ENCODE measurements at places on chromosomes 2 and 18. TPM values are rescaled to one million over a fixed set of nuclear protein-coding genes. Genes with fewer than 3 reads are reported as not detected.

- no peak for DNase-seq
Observed at GRCh38 chr18:44742718-44743311, 62.1 kb downstream of the SETBP1 start.

DNA sequence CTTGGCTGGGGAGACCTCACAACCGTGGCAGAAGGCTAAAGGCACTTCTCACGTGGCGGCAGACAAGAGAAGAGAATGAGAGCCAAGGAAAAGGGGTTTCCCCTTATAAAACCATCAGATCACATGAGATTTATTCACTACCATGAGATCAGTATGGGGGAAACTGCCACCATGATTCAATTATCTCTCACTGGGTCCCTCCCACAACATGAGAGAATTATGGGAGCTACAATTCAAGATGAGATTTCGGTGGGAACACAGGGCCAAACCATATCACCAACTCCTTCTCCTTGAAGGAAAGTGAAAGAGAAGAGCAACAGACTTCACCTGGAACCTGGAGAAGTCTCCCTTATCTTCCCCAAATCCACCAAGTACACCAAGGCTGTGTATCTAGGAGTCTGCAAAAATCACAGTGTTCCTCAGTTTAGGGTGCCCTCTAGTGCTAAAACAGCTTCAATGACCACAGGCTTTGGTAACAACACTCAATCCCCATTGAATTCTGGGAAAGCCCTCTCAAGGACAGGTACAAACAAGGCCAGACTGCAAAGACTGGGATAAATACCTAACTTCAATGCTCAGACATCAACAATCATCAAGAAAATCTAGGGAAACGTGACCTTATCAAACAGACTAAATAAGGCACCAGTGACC is 148.8 kb upstream of the SRD5A2 start:
- no peak for DNase-seq

- no peak for DNase-seq
Observed at GRCh38 chr18:77140439-77141109, 8.0 kb upstream of the MBP start.

DNA sequence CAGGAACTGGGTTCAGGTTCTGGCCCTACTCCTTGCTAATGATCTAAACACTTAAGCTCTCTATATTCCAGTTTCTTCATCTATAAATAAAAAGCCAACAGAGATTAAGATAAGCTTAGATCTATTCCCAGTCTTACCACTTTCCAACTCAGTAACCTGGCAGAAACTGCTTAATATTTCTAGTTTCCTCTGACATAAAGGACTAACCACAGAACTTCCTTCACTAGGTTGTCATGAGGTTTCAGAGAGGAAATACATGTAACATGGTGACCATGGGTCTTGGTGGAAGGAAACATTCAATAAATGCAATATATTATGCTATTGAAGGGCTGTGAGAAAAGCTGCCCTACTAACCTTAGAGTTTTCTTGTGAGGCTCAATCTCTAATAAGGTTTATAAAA is 114.4 kb upstream of the PDE1A start:
- DNase-seq: no peak

- DNase-seq: no peak
Observed at GRCh38 chr18:74633652-74634352, 36.1 kb downstream of the ZNF407 start.

The TGOLN2 gene
- total RNA-seq: 65.3 TPM

DNA sequence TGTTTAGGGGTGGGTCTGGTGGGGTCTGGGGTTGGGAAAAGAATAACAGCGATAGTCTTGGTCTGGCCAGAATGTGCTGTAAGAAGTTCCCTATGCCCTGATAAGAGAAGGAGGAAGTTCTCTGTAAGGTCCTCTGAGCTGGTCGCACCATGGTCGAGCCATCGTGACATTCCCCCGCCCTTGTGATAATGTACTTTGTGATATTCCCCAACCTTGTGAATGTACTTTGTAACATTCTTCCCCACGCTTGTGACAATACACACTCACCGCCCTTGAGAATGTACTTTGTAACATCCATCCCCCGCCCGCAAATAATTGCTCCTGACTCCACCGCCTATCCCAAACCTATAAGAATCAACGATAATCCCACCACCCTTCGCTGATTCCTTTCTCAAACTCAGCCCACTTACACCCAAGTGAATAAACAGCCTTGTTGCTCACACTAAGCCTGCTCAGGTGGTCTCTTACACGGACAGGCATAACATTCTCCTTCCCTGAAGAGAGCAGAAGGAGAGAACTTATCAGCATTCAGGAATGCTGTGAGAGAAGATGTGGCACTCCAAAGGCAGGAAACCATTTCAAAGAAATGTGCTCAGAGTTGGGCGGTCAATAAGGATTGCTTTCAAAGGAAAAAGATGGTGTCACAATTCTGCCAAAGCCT is 17.8 kb upstream of the DUSP19 start:
- no peak for DNase-seq

The DCDC2C gene
- not detected for total RNA-seq

DNA sequence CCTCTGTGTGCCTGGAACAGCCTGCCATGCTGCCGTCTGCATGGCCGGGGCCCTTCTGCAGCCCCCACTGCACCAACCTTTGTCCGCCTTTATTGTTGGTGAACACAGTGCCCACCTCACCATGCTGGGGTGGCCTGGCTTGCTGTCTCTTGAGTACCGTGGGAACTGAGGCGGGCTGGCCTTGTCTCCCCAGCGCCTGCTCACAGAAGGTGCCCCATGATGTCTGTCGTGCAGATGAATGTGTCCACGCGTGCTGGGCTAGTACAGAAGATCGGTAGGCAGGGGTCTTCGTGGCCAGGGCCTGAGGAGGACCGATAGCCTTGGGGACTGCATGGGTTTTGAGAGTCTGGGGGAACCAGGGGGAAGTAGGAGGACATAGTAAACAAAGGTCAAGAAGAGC is 242.4 kb downstream of the LDLRAD4 start:
- DNase-seq: no peak

The SNTG2 gene
- 1.1 TPM for total RNA-seq

The ZC3H6 gene
- total RNA-seq: 5.5 TPM

The REG3A gene
- 4.0 TPM for total RNA-seq

DNA sequence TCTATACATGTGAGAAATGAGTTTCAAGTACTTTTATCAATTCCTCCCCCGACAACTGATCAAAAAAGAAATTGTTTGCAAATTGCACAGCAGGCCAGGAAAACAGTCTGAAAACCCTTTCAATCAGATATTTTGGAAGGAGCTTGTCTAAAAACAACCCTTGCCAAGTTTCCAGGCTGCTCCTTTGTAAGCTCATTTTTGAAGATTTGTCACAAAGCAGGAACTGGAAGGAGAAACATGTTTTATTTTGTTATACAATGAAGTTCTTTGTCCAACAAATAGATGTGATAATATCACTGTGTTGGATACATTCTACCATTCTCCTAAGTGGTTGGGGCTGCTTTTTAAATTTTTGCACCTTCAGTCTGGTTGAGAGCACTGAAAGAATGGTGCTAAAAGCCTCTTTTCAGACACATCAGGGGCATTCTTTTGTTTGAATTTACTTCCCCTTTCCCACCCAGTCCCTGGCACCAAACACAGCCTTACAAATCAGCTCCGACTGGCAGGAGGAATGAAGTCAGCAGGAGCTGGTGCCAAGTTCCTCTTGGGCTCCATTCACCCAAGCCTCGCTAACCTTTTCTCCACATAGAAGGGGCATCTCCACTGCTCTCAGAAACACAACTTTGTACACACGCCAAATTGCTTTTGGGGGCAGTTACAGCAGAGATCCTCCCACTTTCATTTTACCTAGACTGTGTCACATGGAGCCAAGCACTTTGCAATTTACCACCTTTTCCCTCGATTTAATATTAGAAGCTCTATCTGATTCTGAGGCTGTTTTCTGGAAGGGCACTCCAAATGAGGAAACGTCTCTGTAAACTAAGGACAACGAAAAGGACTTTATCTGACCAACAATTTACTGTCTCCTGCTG is 88.0 kb downstream of the C1D start:
- DNase-seq: no peak

GRCh38 chr2:85589982-85590791 is 5.4 kb upstream of the RNF181 start:
- DNase-seq: no peak

The RFX8 gene
- not detected for total RNA-seq

GRCh38 chr18:77015169-77015568 is 117.4 kb downstream of the MBP start:
- no peak for DNase-seq

GRCh38 chr18:67280486-67281242 is 235.9 kb downstream of the DSEL start:
- no peak for DNase-seq

DNA sequence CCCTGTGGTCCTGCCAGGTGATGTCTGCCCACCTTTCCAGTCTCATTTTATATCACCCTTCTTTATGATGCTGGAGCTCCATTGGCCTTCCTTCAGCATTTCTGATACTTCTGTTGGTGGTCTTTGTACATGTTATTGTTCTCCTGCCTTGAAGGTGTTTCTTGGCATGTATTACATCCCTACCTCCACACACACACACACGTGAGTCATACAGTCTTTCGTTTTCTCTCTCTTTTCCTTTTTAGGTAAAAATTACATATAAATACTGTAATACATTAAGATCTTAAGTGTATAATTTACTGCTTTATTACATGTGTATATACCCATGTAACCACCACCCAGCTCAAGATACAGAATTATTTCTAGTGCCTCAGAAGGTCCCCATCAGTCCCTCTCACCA is 10.2 kb upstream of the ADGRF3 start:
- no peak for DNase-seq

The MEX3C gene
- 57.2 TPM for total RNA-seq

The CLEC4F gene
- total RNA-seq: not detected

DNA sequence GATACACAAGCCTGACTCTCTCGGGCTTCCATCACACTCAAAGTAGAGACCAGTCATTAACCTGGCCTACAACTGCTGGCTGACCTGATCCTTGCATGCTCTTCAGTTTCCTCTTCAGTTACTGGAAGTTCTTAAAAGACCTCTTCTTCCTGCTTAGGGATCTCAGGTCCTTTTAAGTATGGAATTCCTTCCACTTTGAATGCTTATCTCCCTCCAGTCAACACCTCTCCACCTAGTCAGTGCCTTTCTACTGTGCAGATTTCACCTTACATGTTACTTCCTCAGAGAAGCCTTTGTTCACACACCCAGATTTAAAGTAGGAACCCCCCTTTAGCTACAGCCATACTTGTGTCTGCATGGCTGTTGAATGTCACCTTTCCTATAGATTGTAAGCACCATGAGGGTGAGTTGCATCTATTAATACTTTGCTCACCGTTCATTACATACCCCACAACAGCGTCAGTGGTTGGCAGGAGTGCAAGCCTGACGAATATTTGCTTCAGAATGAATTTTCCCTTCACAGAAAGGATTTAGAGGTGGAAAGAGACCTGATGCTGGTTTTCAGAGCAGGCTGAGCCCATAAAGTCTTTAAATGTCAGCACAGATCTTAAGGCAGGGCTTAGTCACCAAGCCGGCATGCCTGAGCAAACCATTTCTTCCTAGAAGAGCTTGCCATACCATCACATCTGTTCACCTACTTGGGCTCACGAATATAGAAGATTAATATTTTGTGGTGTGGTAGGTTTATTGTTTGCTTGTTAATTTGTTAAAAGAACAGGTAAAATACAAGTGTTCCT is 90.1 kb downstream of the ACVR1 start:
- no peak for DNase-seq

GRCh38 chr18:12374401-12374800 is 2.6 kb downstream of the AFG3L2 start:
- DNase-seq: no peak

- no peak for DNase-seq
Observed at GRCh38 chr2:96683972-96684820, 41.6 kb downstream of the FER1L5 start.

DNA sequence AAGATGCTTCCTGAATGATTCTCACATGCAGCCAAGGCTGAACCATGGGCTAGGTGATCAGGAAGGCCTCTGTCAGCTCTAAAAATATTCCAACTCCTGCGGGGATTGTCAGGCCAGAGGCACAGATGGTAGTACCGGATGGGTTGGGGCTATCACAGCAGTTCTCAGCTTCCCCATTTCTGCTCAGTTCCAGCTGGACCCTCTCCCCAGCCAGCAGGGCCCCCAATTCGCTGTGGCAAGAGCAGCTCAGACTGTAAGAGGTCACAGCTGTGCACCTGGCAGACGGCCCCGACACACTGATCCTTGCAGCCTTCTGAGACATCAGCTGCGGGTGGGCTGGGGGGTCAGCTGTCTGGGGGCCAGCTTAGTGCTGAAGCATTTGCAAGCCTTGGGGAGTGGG is 43.6 kb upstream of the TCF7L1 start:
- DNase-seq: no peak

GRCh38 chr2:162343492-162343823 is 474 bp upstream of the GCA start:
- DNase-seq: no peak

The ASXL3 gene
- total RNA-seq: 15.6 TPM

- no peak for DNase-seq
Observed at GRCh38 chr2:217667512-217667911, 335.3 kb downstream of the TNS1 start.

DNA sequence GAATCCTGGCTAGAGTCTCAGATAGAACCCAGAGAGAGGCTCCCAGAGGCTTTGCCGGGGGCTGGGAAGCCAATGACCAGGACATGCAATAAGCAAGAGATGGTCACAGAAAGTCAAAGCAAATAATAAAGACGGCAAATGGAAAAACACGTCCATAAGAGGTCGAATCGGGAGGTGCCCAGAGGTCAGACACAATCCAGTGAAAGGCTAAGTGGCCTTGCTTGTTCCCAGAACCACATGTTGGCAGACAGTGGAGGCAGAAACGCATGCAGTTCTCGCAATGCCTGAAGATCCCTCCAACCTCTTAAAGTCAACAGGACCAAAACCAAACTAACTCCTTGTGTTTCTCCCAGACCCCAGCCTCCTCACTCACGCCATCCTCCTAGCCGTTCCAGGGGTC is 3.0 kb downstream of the CYB5A start:
- no peak for DNase-seq

GRCh38 chr2:177195194-177195593 is 17.4 kb upstream of the HNRNPA3 start:
- DNase-seq: no peak

GRCh38 chr2:48198371-48198770 is 292.1 kb upstream of the FBXO11 start:
- no peak for DNase-seq

The MROH2A gene
- not detected for total RNA-seq

DNA sequence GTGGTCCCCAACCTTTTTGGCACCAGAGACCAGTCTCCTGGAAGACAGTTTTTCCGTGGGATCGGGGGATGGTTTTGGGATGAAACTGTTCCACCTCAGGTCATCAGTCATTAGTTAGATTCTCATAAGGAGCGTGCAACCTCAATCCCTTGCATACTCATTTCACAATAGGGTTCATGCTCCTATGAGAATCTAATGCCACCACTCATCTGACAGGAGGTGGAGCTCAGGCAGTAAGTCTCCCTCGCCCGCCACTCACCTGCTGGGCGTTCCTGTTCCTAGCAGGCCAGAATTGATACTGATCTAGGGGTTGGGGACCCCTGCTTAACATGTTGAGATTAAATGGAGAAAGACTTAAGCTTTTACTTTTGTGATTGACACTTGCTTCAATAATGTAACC is 9.9 kb downstream of the NABP1 start:
- DNase-seq: no peak

- DNase-seq: no peak
Observed at GRCh38 chr2:44974064-44974715, 32.7 kb downstream of the SIX3 start.

All from type B pancreatic cell (in vitro differentiated cells).